ENCODE measurements at places on chromosomes 12 and 14. TPM values are rescaled to one million over a fixed set of nuclear protein-coding genes. Genes with fewer than 3 reads are reported as not detected.
A peak's percentile ranks its signal among the peaks of the same experiment; 100 is the strongest.

- DNase-seq = no peak
These were observed 28.0 kb downstream of the TXNRD1 start for GRCh38 chr12:104243551-104243950.

DNA sequence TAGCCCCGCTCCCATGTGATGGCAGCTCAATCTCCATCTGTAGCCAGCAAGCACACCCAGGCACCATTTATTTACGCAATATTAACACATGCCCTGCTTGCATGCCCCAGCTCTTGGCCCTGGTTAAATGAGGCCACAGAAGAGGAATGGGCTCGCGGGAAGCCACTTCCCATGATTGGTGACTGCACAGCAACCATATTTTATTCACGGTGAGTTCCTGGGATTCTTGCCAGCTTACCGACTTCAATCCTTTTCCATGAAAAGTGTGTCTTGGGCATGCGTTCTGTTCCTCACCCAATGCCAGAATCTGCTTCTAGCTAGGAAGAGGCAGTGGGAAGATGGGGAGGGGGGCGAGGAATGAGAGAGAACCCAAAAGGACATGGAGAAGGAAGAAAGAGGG lies 54.7 kb downstream of the PITPNM2 start:
- DNase-seq = no peak

- DNase-seq = no peak
These were observed 132.5 kb downstream of the RPL10L start for GRCh38 chr14:46519121-46519520.

- DNase-seq = peak; percentile 67
These were observed 8.9 kb upstream of the FOXN3 start for GRCh38 chr14:89425931-89426330.

- no peak for DNase-seq
These were observed 1.1 kb downstream of the MSRB3 start for GRCh38 chr12:65279369-65280112.

GRCh38 chr12:26058308-26058707 lies 66.5 kb downstream of the BHLHE41 start:
- DNase-seq = no peak

DNA sequence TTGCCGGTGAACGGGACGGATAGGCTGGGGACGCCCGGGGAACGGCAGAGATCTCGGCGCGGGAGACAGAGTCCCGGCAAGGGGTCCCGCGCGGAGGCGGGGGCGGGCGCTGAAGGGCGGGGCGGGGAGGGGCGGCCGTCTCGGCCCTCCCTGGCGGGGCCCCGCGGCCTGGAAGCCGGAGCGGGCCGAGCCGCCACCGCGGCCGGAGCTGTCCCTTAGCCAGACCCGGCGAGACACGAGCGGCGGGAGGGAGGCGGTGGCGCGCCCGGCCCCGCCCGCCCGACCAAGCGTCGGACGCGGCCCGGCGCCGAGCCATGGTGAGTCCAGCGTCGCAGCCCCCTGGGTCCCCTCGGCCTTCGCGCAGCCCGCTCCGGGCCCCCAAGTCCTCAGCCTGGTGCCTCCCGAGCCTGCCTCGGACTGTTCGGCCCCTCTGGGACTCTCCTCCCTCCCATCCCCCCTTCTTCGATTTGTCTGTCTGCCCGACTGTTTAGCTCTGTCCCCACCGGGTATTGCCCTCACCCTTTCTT lies at the start of gene ARHGEF40:
ARHGEF40 (plus strand) TSS at position 222 of the 527 bp plus-strand sequence; CDS start at position 315, 93 bp downstream.
- no peak for DNase-seq

DNA sequence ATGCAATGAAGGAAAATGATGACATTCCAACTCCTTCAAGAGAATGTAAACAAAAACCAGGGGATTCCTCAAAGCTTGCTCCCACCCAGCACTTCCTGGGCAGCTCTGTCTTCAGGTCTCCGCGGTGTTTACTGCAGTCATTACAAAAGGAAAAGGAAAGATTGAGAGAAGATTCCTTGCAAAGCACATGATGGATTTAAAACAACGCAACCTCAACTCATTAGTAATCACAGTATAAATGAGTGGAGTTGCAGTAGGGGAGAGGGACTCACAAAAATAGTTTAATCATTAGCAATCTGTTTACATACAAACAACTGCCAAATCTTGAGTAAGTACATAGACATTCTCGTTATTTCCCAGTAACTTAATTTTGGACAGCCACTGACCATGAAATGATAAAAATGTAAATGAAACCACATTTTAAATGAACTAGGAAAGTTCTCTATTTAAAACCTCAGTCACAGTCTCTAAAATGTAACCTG lies 49.7 kb upstream of the OVCH1 start:
- DNase-seq = no peak

- no peak for DNase-seq
These were observed 23.4 kb downstream of the FBXO34 start for GRCh38 chr14:55294603-55295002.

DNA sequence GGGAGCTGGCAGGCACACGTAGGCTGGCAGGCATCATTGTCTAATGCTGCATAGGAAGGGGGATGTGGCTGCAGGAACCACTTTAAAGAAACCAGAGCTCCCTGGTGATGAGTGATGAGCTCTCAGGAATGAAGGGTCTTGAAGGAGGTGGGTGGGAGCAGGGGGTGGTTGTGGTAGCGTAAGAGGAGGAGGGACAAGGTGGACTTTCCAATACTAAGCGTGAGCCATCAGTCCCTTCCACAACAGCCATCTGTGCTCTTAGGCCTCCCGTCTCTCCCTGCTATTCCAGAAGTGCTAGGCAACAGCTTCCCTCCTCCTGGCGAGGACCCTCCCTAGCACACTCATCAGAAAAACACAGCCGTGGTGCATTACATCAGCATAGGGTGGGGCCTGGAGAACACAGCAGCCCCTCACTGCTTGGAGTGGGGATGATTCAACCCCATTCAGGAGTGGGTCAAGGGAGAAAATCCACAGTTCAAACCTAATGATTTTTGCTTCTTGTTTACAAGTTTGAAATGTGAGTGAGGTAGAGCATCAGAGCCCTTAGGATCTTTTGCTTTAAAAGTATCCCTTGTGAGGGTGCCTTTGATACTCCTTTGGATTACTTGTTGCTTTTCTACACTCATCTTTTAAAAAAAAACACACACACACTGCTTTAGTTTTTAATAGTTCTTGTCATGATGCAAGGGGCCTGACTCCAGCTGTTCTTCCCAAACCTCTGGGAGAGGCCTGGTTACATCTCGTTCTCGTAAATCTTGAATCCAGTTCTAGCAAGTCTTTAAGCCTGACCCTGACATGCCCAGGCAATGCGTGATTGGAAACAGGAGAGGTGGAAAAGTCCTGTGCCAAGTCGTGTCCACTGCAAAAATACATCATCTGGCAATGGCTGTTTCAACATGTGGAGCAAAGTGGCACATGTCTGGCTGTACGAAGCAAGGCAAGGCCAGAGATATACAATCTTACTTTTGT lies 356.4 kb upstream of the DDHD1 start:
- no peak for DNase-seq

GRCh38 chr14:68905107-68905895 lies 73.8 kb downstream of the ACTN1 start:
- no peak for DNase-seq

- no peak for DNase-seq
These were observed 1044.0 kb upstream of the TMEM132C start for GRCh38 chr12:127223011-127223410.

- DNase-seq = no peak
These were observed 48.5 kb upstream of the RIMBP2 start for GRCh38 chr12:130764475-130765185.

The ACIN1 gene
- 85.2 TPM for total RNA-seq

The ALDH2 gene
- total RNA-seq = 19.3 TPM

The GPR68 gene
- total RNA-seq = 1.8 TPM

The SYCP3 gene
- total RNA-seq = not detected

The RPL10L gene
- total RNA-seq = not detected

The CCNK gene
- total RNA-seq = 11.3 TPM

The LRRC74A gene
- total RNA-seq = not detected
